ENCODE measurements at places on chromosomes 6 and 20. TPM values are rescaled to one million over a fixed set of nuclear protein-coding genes. Genes with fewer than 3 reads are reported as not detected.

DNA sequence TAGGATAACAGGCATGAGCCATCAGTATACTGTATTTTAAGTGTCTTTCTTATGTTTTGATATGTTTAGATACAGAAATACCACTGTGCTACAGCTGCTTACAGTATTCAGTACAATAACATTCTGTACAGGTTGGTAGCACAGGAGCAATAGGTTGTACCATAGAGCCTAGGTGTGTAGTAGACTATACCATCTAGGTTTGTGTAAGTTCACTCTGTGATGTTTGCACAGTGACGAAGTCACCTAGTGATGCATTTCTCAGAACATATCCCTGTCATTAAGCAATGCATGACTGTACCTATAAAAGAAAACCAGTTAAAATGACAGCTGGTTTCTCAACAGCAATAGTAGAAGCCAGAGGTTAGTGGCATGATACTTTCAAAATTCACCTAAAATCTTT, 3.0 kb upstream of the ZBTB24 start:
- peaks cover 22% of the 10 kb centered on the region for H3K4me1 ChIP-seq
- H3K27me3 ChIP-seq, result no peaks in the 10 kb centered on the region
- H3K27ac ChIP-seq, result no peak overlapping the region
- no peak for DNase-seq
- peaks cover 4% of the 10 kb centered on the region for H3K36me3 ChIP-seq
- H3K4me3 ChIP-seq, result no peak overlapping the region

- no peak for DNase-seq
- H3K27ac ChIP-seq, result peak overlapping the region; percentile 65
- H3K27me3 ChIP-seq, result no peaks in the 10 kb centered on the region
- no peaks in the 10 kb centered on the region for H3K36me3 ChIP-seq
- no peak overlapping the region for H3K4me3 ChIP-seq
Observed at GRCh38 chr6:43800298-43800623, 30.2 kb downstream of the VEGFA start.

Gene SIRPG
- total RNA-seq, result not detected

DNA sequence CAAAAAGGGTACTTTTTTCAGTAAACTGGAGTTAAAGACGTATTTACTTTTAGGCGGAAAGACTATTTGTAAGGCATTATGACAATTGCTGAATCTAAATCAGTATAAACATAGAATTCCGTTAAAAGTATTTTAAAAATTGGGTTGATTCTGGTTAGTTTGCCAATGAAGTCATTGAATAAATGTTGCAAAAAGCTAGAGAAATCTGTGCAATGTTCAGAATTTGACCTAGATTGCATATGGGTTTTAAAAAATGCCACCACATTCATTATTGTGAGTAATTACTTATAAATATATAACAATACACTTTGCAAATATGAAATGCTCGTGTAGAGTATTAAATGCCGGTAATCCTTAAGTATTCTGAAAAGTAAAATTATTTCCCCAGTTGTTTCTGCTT, 116.5 kb upstream of the EEF1E1 start:
- H3K36me3 ChIP-seq, result no peaks in the 10 kb centered on the region
- no peak overlapping the region for H3K27ac ChIP-seq
- no peaks in the 10 kb centered on the region for H3K27me3 ChIP-seq
- no peak overlapping the region for H3K4me3 ChIP-seq
- DNase-seq, result no peak
- no peaks in the 10 kb centered on the region for H3K4me1 ChIP-seq

- peaks cover 5% of the 10 kb centered on the region for H3K4me1 ChIP-seq
- H3K36me3 ChIP-seq, result peaks cover 7% of the 10 kb centered on the region
Observed at GRCh38 chr6:3119040-3119723, 671 bp downstream of the BPHL start.

Data from right atrium auricular region (tissue), 2 donors.